Dorsolateral prefrontal cortex (tissue), 122 donors: ENCODE measurements at places on chromosomes 5 and 9. TPM values are rescaled to one million over a fixed set of nuclear protein-coding genes. Genes with fewer than 3 reads are reported as not detected.
A peak's percentile ranks its signal among the peaks of the same experiment; 100 is the strongest.

DNA sequence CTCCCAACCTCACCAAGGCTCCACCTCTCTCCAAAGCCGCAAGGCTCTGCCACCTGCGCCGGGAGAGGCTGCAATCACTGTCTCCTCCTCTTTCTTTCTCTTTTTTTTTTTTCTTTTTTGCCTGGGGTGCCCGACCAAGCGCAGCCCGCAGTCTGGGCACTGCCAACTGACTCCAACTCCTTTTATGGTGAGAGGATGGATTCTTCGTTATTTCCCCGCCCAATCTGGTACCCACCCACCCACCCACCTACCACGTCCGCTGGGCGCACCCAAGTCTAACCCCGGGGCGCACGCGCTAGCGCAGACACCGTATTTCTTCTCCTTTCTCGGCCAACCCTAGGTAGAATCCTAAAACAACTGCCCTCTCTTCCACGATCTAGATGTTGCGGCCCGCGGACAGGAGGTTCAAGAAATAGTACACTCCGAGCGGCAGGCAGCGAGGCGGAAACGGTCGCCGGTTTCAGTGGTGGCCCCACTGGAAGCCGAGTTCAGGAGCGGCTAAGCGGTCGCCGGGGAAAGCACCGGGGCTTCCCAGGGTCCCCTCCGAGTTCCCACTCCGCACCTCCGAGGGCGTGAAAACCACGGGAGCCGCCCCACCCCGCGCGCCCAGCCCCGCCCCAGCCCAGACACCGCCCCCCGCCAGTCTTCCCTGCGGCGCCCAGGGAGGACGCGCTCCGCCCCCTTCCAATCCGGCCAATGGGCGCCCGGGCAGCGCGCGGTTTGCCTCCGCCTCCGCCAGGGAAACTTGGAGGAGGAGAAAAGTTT is 385 bp upstream of the PTGER4 start:
- peak; percentile 57 for DNase-seq

DNA sequence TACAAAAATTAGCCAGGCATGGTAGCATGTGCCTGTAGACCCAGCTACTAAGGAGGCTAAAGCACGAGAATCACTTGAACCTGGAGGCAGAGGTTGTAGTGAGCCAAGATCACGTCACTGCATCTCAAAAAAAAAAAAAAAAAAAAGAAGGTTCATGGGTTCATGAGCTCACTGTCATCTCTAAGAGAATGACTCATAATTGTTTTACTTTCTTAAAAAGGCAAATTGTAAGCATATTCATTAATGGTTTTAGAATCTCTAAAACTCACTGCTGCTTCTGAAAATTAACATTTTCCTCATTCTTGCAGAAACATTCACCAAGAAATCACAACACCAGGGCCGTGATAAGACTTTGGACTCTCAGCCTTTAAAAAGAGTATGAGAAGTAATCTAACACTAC is 103.6 kb downstream of the GNA14 start:
- DNase-seq: no peak

GRCh38 chr5:178230879-178231538 is 1.6 kb downstream of the PHYKPL start:
- peak; percentile 50 for DNase-seq

IL9 gene
- not detected for total RNA-seq

- peak; percentile 50 for DNase-seq
Measured at GRCh38 chr9:84170521-84171141, 169.9 kb downstream of the SLC28A3 start.

UNC5A gene
- 81.1 TPM for total RNA-seq

INSYN2B gene
- total RNA-seq: 4.6 TPM

GRCh38 chr5:133694181-133694831 is 82.0 kb upstream of the FSTL4 start:
- DNase-seq: no peak

DNA sequence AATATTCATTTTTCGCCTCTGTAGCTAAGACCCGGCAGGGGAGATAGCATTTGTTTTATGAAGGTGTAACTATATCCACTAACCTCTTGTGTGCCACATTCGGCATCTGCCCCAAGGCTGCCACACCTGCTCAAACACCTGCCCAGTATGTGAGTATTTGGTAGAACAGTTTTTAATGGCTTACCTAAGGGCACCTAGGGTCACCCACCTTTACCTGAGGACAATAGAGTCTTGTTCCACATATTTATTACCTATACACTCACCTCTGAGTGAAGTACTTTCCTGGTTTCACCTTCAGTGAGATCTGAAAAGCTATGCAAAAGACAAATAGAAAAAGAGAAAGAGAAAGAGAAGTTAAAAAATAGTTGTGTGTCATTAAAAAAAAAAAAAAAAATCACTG is 68.0 kb upstream of the PIP5K1B start:
- no peak for DNase-seq

- DNase-seq: no peak
Measured at GRCh38 chr5:134174841-134175839, 1.6 kb downstream of the SKP1 start.

BAAT gene
- total RNA-seq: 2.0 TPM

- DNase-seq: no peak
Measured at GRCh38 chr5:157172403-157172802, 6.3 kb upstream of the GARIN3 start.

- DNase-seq: peak; percentile 69
Measured at GRCh38 chr5:32329395-32329834, 16.7 kb upstream of the MTMR12 start.

- DNase-seq: no peak
Measured at GRCh38 chr9:27504259-27504658, 19.8 kb upstream of the IFNK start.

DNA sequence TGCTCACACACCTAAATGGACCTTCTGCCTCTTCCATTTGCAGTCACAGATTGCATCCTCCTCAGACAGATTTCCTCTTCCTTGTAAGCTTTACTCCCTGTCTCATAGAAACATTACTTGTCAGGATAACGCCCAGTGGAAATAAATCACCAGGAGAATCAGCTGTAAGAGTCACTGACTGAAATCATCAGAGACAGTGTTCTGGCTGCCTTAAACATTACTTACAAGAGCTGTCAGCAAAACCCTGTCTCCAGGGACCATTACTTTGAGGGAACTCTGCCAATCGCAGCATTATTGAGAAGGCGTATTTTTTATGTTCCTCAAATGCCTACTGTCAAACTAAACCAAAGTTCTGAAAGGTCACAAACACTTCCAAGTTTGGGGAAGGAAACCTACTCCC is 5.9 kb downstream of the DPYSL3 start:
- no peak for DNase-seq

DNA sequence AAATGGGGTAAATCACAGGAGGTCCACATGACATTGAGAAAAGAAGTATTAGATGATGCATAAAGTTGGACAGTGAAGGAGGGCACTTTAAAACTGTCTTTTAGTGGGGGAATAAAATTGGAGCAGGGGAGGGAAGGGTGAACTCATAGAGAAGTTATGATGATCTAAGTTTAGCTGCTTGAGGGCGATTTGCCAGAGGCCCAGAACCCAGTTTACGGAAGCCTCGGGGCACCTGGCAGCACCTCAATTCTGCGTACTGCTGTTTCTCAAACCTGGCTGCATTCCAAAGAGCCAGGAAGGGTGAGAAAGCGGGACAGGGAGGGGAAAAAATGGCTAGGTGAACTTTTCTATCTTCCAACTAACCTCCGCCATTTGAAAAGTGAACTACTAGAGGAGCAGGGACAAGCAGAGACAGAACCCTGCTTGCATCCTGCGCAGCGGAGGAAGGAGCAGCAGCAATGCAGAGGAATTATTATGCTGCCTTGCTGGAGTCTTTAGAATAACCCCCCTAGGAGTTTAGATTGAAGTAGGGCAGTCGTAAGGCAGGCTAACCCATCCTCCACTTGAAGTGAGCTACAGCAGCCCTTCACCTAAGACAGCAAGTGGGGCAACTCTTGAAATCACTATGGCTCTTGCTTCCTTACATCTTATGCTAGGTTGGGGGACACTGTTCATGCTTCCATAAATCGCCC is 316.8 kb downstream of the BRINP1 start:
- no peak for DNase-seq

GRCh38 chr5:54900984-54901725 is 84.2 kb downstream of the ESM1 start:
- no peak for DNase-seq

- no peak for DNase-seq
Measured at GRCh38 chr5:2695200-2695891, 56.1 kb downstream of the IRX2 start.

- DNase-seq: no peak
Measured at GRCh38 chr9:124843456-124844034, 9.7 kb upstream of the WDR38 start.

PCDHA13 gene
- 4.1 TPM for total RNA-seq

- no peak for DNase-seq
Measured at GRCh38 chr5:78648359-78649210, at the start of gene LHFPL2. Gene LHFPL2 (minus strand): TSS chr5:78648772. CDS start chr5:78510213, 138,559 bp downstream.

PMPCA gene
- total RNA-seq: 42.6 TPM

SGCD gene
- 14.6 TPM for total RNA-seq

GRCh38 chr9:22129633-22130032 is 120.5 kb upstream of the CDKN2B start:
- DNase-seq: no peak

- DNase-seq: no peak
Measured at GRCh38 chr5:35623991-35624390, 6.3 kb downstream of the SPEF2 start.

LTC4S gene
- total RNA-seq: 15.3 TPM

DNA sequence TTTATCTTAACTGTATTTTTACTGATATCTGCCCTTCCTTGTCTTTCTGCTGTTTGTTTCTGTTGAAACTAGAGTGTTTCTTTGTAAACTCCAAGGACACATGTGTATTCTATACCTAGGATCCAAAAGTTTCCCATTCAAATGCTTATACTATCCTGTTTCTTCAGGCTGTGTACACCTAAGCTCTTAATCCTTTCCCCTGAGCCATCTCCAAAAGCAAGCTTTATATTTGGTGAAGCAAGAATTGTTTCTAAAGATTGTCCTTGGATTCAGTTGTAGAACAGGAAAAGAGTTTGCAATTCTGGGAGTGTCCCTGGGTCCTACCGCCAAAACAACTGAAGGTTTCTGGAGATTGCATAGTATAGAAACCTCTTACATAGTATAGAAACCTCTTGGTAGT is 65.9 kb downstream of the CWC27 start:
- DNase-seq: no peak

DNA sequence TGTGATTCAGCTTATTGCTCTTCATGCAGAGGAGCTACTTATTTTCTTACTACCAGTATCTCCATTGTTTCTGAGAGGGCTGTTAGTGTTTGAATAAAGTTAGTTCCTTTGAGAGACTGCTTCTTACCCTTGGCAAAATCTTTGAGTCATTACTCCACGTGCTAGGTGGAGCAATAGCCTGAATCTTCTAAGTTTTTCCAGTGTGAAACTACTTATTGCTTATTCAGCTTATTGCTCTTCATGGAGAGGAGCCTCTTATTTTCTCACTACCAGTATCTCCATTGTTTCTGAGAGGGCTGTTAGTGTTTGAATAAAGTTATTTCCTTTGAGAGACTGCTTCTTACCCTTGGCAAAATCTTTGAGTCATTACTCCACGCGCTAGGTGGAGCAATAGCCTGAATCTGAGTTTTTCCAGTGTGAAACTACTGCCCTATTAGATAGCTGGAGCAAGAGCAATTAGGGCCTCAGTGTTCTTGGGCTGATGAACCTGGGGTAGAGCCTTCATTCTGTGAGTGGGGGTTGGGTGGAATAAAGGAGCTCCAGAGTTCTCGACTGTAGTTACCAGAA is 41.9 kb downstream of the GPBP1 start:
- DNase-seq: no peak

DNA sequence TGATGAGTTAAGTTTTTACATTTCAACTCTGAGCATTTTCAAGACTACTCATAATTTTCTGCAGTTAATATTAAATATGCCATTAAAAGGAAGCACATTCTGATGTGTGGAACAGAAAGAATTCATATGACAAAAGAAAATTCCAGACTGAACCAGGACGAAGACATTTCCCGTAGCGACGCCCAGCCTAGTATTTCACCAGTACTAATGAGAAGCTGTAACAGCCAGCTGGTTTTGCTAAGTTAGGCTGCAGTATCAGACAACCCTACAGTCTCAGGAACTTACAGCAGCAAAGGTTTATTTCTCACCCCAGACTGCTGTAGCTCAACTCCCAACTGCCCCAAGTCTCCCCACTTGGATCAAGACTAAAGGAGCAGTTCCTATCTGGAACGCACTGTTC is 91.6 kb downstream of the TMEM174 start:
- no peak for DNase-seq

- no peak for DNase-seq
Measured at GRCh38 chr9:84270847-84271530, 69.6 kb downstream of the SLC28A3 start.

DNA sequence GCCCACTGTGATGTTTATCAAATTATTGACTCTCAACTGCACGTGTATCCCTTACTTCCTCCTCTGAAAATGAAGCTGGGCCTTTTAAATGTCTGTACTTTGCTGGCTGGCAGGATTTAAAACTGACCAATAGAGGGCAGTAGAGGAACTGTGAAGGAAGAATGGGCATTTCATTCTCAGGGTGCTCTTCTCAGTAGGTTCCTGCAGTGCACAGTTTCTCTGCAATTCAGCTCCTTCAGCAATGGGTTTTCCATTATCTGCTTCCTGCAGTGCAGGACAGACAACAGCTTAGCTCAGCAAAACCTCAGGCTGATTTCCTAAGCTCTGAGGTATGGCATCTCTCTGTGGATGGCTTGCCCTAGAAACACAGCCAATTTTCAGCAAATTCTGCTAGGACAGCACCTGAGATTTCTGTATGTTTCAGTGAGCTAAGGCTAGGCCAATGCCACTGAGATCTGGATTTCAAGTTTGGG is 298.4 kb upstream of the PRDM9 start:
- DNase-seq: no peak
